ENCODE measurements at places on chromosomes 11 and 22.
A peak's percentile ranks its signal among the peaks of the same experiment; 100 is the strongest.

DNA sequence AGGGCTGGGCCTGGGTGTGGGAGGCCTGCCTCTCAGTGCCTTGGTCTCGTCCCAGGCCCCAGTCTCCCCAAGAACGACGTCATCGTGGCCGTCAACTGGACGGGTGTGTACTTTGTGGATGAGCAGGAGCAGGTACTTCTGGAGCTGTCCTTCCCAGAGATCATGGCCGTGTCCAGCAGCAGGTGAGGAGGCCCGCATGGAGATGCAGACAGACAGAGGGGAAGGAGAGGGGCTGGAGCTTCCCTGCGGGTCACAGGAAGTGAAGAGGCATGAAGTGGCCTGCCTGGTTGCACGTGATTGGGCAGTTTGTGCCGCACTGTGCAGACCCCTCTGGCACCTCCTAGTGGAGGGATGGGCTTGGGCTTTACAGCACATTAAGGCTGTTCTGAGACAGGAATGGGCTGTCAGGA lies 70.4 kb downstream of the MYO7A start:
- peak; percentile 41 for DNase-seq

DNA sequence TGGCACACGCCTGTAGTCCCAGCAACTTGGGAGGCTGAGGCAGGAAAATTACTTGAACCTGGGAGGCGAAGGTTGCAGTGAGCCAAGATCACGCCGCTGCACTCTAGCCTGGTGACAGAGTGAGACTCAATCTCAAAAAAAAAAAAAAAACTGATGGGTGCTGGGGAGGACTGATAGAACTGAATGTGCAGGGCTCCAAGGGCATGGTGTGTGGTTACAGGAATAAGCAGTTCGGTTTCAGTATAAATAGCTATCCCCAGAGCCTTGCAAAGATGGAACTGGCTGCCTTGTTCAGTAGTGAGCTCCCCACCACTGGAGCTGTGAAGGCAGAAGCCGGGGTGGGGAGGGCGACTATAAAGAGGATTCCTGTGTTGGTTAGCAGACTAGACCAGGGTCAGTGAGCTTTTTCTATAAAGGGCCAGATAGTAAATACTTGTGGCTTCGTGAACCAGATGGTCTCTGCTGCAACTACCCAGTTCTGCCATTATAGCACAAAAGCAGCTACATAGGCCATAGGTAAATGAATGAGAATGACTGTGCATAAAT lies 5.9 kb downstream of the TOM1 start:
- DNase-seq, result no peak

GRCh38 chr11:65438257-65439151 lies 15.9 kb downstream of the NEAT1 start:
- no peak for DNase-seq

DNA sequence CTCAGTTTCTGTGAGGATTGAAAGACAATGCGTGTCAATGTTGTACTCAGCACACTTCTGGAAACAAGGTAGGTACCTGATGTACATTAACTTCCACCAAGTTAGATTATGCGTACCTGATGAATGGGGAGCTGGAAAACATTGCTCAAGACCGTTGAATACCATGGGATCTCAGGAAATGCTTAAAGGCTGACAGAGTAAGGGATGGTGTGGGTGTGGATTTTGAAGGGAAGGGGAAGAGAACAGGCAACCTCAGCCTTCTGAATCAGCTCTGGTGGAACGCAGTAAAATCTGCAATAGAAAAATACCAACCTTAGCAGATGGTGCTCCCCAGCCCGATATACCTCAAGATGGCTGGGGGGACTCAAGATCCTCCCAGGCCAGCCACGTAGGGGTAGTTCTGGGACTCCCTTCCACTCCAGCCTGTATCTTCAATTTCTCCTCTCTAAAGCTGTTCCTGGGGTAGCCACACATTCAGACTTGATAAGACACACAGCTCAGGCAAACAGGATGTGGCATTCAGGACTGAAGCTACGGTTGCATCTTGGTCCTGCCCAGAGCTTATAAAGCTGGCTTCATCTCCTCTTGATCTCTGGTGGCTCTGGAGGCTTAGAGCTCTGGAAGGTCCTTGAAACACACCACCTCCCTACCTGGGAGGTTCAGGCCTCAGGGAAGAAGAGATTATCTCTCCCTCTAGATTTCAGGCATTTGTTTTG lies 111.8 kb downstream of the CTNND1 start:
- no peak for DNase-seq

- no peak for DNase-seq
Observed at GRCh38 chr11:45733176-45733575, 67.8 kb upstream of the CHST1 start.

Data from HepG2 (cell line).